Activated CD4-positive, alpha-beta T cell treated with anti-CD3 and anti-CD28 coated beads for 4 hours (primary cell): ENCODE measurements at places on chromosomes 4 and X.

DNA sequence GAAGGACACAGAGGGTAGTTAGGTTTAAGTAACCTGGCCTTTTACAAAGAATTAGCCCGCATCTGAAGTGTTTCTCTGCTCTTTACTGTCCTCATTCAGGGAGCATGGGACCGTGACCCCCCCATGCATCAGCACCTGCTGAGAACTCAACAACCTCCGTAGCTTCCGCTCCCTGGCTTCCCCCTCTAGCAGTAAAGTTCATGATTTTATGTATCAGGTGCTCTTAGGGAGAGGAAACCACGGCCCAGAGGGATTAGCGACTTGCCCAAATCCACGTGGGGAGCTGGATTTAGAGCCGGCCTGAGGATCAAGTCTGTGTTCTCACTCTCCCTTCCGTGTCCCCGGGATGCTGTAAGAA lies 284.6 kb upstream of the GATB start:
- no peak for DNase-seq

DNA sequence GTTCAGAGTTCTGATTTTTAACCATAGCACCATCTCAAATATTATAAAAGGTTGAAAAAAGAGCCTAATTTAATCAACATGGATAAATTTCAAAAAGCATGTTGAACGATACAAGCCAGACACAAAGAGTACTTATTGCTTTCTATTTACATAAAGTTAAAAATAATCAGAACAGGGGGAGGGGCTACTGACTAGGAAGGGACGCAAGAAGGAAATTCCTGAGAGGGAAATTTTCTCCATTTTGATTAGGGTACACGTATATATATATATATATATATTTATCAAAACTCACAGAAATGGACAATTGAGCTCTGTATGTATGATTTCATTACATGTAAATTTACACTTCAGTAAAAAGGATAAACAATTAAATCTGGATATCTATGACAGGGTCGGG lies 482 bp upstream of the MBTPS2 start:
- DNase-seq = no peak

DNA sequence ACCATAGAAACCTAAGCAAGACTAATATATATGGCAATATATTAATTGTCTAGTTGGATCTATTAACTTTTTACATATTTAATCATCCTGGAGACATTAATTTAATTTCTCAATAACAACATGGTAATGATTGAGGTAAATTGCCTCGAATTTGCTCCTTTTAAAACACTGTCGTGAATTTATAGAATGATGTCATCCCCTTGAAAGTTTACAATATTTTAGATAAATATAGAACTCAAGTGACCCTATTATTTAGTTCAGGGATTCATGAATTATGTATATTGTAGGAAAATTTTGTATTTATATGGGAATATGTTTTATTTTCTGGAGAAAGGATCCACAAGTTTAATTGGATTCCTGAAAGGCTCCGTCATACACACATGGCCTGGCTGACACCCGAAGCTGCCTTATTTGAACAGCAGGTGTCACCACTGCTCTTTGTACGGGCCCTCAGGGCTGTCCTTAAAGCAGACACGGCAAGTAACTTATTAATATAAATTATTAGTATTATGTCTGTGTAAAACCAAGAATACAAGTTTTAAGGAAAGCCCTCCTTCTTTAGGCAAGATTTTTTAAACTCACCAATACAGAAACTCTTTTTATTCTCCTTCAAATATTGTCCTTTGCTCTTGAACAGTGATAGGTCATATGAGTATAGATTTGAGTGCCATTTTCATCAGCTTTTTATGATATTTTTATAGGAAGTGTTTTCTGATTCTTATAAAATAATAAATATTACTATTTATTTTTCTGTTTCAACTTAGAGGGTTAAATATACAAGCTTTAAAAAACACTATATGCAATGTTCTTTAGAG lies 1.9 kb upstream of the PLRG1 start:
- peak; percentile 78 for DNase-seq

DNA sequence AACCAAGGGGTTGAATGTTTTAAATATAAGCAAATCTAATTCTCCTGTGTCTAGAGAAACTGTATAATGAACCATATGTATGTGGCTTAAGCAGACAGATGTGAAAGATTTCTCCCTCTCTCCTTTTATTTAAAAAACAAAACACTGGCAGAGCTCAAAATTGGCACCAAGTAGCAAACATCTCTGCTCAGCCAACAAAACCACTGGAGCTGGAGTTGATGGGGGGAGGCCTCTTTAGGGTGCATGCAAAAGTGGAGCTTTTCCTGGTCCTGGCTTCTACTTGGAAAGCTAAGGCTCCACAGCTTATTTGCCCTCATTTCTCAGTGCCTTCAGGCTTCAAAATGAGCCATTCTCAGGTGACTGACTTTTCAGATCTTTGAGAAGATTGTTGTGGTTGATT lies 95.6 kb downstream of the REPS2 start:
- no peak for DNase-seq

DNA sequence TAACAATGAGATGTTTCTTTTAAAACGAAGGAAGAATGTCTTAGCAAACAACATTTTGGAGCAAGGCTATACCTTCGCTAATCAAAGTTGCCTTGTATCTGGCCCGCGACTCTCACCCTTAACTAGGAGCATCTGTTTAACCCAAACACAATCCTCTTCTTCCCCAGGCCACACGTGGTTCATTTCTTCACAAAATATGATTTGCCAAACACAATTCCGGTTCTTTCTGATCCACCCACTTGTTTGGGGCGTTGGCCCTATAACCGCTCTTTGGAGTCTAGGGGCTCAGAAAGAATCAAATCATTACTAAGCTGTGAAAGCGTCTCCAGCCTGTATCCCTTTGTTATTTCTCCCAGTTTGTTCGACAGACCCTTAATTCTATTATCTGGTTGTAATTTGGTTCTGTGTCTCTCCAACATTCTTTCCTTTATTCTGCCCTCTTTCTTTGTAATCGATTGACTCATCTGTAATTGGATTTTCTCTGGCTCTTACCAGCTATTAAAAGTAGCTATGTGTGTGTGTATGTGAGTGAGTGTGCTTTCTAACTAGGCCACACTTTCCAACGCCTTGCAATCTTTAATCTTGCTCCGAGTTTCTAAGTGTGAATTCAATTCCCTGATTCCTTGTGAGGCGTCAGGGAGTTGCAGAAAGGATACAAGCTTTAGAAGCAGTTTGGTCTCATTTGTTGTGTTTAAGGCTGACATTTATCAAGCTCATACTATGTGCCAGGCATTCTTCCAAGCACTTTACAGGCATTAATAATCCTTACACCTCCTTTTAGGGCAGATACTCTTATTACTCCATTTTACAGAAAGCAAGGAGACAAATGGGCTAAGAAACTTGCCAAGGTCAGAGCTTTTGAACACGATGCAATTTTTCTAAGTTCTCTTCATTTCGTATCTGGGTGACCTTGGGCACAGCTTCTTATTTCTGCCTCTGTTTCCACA lies 138.6 kb upstream of the CPEB2 start:
- no peak for DNase-seq

- DNase-seq = no peak
These were observed 25.9 kb upstream of the INTU start for GRCh38 chr4:127606823-127607222.

GRCh38 chr4:153904011-153904410 lies 115.1 kb upstream of the SFRP2 start:
- DNase-seq = no peak

- DNase-seq = no peak
These were observed 138.1 kb upstream of the ZIC3 start for GRCh38 chrX:137427816-137428215.

- peak; percentile 49 for DNase-seq
These were observed 863 bp upstream of the RAB33A start for GRCh38 chrX:130170752-130171445.

GRCh38 chr4:121353213-121353612 lies 27.6 kb downstream of the QRFPR start:
- DNase-seq = no peak

- no peak for DNase-seq
These were observed 62.2 kb downstream of the STOX2 start for GRCh38 chr4:183967266-183967665.

GRCh38 chr4:150217192-150217591 lies 138.9 kb downstream of the DCLK2 start:
- no peak for DNase-seq

- no peak for DNase-seq
These were observed 29.3 kb upstream of the SRPX start for GRCh38 chrX:38249965-38250364.

DNA sequence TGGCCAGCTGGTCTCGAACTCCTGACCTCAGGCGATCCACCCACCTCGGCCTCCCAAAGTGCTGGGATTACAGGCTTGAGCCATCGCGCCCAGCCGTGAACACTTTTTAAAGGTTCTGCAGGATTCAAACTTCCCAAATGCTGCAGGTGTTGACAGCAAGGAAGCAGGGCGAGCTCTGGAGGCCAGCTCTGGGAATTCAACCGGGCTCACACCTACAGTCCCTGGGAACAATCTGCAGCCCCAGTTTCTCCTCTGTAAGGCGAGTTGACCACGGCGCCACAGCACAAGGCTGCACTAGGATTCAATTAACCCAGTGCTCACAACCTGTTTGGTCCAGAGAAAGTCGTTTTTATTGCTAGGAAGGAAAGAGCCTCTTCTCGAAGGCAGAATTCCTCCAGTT lies 1.6 kb downstream of the MTNR1A start:
- no peak for DNase-seq

GRCh38 chr4:186719925-186720694 lies 3.5 kb downstream of the FAT1 start:
- no peak for DNase-seq

DNA sequence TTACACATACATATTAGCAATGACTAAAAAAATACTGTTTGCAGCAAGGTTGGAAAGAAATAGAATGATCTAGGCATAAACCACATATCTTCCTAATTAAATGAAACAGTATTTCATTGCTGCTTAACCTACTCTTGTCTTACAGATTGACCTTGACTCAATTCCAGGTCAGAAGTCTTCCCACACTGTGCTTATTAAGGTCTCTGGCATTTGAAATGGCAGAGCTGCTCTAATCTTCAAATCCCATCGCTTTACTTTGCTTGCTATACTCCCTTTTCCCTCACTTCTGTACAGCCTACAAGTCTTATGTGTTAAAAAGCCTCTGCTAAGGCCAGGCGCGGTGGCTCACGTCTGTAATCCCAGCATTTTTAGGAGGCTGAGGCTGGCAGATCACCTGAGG lies 424.5 kb downstream of the RPA4 start:
- no peak for DNase-seq

DNA sequence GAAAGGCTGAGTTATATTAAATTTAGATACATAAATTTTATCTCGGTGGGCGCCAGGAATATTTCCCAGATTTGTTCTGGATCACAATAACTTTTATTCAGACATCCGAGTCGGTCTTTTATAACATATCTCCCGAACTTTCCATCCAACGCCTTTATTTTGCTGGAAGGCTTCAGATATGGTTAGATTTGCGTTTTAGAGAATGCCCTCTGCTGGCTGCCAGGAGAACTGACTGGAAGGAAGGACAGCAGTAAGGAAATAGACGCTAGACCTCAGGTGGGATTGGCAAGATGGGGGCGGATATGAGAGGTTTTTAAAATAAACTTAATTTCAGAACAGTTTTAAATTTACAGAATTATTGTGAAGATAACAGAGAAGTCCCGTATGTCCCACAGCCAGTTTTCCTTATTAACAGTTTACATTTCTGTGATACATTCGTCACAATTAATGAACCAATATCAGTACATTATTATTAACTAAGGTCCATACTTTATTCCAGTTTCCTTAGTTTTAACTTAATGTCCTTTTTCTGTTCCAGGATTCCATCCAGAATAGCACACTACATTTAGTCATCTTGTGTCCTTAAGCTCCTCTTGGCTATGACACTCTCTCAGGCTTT lies 4.6 kb upstream of the KANTR start:
- DNase-seq = no peak

- no peak for DNase-seq
These were observed 2.0 kb upstream of the GPR34 start for GRCh38 chrX:41686788-41687187.

- no peak for DNase-seq
These were observed 22.8 kb downstream of the CDKN2AIP start for GRCh38 chr4:183467246-183467645.

DNA sequence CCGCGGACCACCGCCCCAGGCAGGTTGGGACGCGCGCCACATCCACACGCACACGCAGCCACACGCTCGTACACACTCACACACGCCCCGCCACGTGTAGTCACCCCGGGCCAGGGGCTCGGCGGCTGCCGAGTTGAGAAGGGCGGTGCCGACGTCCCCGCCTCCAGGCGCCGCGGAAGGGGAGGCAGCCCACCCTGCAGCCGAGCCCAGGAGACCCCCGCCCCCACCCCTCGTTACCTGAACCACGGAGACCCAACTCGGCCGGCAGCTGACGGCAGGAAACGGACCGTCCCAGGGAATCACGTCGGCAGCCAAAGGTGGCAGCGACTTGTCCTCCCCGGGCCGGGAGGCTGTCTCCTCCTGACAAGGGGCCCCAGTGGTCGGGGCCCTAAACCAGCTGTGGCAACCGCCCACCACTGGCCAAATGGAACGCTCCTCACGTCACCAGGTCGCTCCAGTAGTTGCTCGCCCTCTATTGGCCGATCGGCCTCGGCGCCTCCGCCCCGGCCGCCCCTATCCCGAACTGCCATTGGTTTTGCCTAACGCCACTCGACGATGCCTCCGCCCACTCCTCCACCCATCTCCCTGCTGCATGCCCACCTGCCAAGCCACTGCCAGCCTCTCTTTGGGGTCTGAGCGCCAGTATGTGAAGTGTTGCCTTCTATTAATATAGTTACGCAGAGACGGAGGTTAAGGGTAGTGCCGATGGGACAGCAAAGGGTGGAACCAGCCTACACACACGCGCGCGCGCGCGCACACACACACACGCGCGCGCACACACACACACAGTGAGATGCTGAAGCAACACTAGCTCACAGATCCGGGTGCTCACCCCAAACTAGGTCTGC lies at the start of gene ZDHHC9:
ZDHHC9 (minus strand) TSS at position 428 of the 848 bp plus-strand sequence. CDS start 1,941 bp downstream, outside the sequence.
- DNase-seq = peak; percentile 84

DNA sequence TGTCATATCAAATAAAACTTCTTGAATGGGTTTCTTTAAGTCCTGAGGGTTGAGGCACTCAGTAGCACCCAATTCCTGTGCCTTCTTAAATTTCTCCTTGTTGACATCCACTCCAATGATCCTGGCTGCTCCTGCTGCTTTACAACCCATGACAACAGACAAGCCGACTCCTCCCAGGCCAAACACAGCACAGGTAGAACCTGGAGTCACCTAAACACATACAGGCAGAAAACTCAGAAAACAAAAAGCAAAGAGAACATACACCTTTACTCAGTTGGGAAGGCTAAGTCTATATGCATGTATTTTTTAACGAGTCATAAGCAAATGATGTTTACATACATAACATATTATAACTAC lies 10.3 kb downstream of the ADH6 start:
- DNase-seq = no peak

DNA sequence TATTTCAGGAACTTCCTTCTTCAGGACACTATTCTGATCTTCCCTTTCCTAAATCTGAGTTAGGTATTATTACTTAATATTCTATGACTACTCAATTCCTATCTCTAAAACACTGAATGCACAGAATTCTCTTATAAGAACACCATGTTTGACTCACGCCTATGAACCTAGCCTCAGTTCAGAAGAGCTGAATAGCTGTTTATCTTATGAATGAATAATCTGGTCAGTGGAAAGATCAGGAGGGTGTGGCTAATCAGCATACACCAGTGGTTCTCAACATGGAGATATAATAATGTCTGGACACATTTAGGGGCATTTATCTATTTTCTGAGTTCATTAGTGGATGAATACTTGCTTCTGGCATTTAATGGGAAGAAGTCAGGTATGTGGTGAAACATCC lies 24.2 kb downstream of the EPHA5 start:
- no peak for DNase-seq

GRCh38 chr4:104941661-104942062 lies 205.0 kb upstream of the TET2 start:
- DNase-seq = no peak
